Karpas-422 (cell line): ENCODE measurements at places on chromosomes 1 and 21. TPM values are rescaled to one million over a fixed set of nuclear protein-coding genes. Genes with fewer than 3 reads are reported as not detected.

HSF2BP gene
- 0.67 and 0.76 TPM in 2 replicates for total RNA-seq

PTGFRN gene
- not detected in 2 replicates for total RNA-seq

TMEM125 gene
- total RNA-seq: not detected in 2 replicates

TMEM200B gene
- total RNA-seq: not detected in 2 replicates

NDUFS5 gene
- total RNA-seq: 259 and 372 TPM in 2 replicates

C1orf141 gene
- not detected in 2 replicates for total RNA-seq

ATP1A2 gene
- total RNA-seq: not detected in 2 replicates

LUZP1 gene
- total RNA-seq: 1.5 and 1.6 TPM in 2 replicates

- no peak for DNase-seq
- H3K27me3 ChIP-seq: no peaks in the 10 kb centered on the region
- no peak overlapping the region for H3K27ac ChIP-seq
- no peak overlapping the region for H3K4me3 ChIP-seq
- no peaks in the 10 kb centered on the region; the same call in 1 of the 2 replicates for H3K36me3 ChIP-seq
- peaks cover 9% of the 10 kb centered on the region for H3K4me1 ChIP-seq
Observed at GRCh38 chr21:42377951-42378340, 11.6 kb upstream of the TFF1 start.

GRCh38 chr1:9455487-9456234, 83.6 kb upstream of the SLC25A33 start:
- no peaks in the 10 kb centered on the region for H3K36me3 ChIP-seq
- no peak overlapping the region for H3K4me3 ChIP-seq
- H3K4me1 ChIP-seq: peaks cover 12% of the 10 kb centered on the region
- H3K27me3 ChIP-seq: no peaks in the 10 kb centered on the region
- H3K27ac ChIP-seq: no peak overlapping the region

GRCh38 chr1:172895050-172895460, 155.7 kb downstream of the TNFSF18 start:
- peaks cover 2% of the 10 kb centered on the region; the same call in 1 of the 2 replicates for H3K27me3 ChIP-seq
- no peak for DNase-seq
- no peak overlapping the region for H3K27ac ChIP-seq
- peaks cover 4% of the 10 kb centered on the region; the same call in 1 of the 2 replicates for H3K4me1 ChIP-seq

- DNase-seq: no peak
- no peaks in the 10 kb centered on the region for H3K27me3 ChIP-seq
- no peaks in the 10 kb centered on the region for H3K36me3 ChIP-seq
Observed at GRCh38 chr1:114318961-114319360, 165.3 kb upstream of the SYT6 start.

DNA sequence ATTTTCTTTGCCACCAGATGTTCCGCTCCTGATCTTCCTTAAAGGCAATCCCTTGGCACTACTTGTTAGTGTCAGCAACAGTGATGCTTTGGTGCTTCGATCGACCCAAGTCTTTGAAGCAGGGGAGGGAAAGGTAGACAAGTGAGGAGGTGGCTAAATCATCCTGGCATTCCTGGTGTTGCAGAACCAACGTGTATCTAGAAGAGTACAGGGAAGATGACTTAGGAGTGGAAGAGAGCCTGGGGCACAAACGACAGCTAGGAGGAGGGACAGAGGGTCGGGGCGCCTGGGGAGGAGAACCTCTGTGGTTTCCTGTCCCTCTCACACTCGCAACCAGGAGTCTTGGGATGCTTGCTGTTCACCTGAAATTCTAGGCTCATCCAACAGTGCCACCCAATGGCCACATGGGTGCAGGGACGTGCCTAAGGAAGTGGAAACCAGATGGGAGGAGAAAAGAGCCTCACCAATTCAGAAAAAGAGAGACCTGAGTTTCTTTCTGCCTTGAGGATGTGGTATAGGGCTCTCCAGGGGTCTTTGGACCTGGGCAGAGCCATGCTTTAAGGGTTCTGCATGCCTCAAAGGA, 9.5 kb upstream of the KCNA2 start:
- H3K36me3 ChIP-seq: no peaks in the 10 kb centered on the region
- peak; percentile 92 for DNase-seq
- no peaks in the 10 kb centered on the region for H3K27me3 ChIP-seq

GRCh38 chr1:9451081-9451480, 88.2 kb upstream of the SLC25A33 start:
- no peak overlapping the region for H3K4me3 ChIP-seq
- DNase-seq: no peak
- H3K36me3 ChIP-seq: no peaks in the 10 kb centered on the region
- no peak overlapping the region for H3K27ac ChIP-seq
- H3K27me3 ChIP-seq: no peaks in the 10 kb centered on the region
- H3K4me1 ChIP-seq: peaks cover 12% of the 10 kb centered on the region

- no peak for DNase-seq
- no peaks in the 10 kb centered on the region for H3K4me1 ChIP-seq
- H3K27me3 ChIP-seq: no peaks in the 10 kb centered on the region
- no peak overlapping the region for H3K4me3 ChIP-seq
- H3K27ac ChIP-seq: no peak overlapping the region
Observed at GRCh38 chr1:209890641-209891330, 47.2 kb upstream of the SYT14 start.

DNA sequence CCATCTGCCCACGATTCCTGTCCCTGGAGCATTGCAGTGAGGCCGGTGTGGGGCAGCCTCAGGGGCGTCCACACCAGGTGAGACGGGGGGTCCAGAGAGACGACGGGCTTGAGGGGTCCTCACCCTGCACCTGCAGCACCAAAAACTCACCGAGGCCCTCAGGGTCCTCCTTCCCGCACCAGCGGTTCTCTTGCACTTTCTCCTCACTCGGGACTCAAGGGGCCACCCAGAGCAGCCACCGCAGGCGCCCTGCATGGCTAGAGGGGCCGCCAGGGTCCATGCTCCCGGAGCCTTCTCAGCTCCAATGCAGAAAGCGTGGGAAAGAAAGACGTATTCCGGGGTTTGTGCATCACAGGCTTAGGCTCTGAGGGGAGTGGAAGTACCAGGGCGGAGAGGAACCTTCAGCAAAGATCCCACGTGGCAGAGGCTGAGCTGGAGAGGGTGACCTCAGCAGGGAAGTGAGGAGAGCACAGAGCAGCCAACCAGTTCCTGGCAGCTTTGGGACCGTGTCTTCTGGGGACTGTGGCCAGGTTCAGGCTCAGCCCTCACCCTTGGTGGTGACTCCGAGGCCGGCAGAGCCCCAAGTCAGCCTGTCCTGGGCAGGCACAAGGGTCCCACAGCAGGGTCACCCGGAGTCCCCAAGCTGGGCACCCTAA, 19.5 kb upstream of the COL6A2 start:
- DNase-seq: no peak
- no peak overlapping the region for H3K4me3 ChIP-seq
- no peaks in the 10 kb centered on the region for H3K4me1 ChIP-seq
- no peaks in the 10 kb centered on the region for H3K36me3 ChIP-seq
- no peaks in the 10 kb centered on the region for H3K27me3 ChIP-seq
- H3K27ac ChIP-seq: no peak overlapping the region

- DNase-seq: no peak
- no peaks in the 10 kb centered on the region for H3K36me3 ChIP-seq
- H3K27ac ChIP-seq: no peak overlapping the region
- no peaks in the 10 kb centered on the region for H3K4me1 ChIP-seq
Observed at GRCh38 chr1:230516889-230517288, 90.8 kb upstream of the PGBD5 start.

DNA sequence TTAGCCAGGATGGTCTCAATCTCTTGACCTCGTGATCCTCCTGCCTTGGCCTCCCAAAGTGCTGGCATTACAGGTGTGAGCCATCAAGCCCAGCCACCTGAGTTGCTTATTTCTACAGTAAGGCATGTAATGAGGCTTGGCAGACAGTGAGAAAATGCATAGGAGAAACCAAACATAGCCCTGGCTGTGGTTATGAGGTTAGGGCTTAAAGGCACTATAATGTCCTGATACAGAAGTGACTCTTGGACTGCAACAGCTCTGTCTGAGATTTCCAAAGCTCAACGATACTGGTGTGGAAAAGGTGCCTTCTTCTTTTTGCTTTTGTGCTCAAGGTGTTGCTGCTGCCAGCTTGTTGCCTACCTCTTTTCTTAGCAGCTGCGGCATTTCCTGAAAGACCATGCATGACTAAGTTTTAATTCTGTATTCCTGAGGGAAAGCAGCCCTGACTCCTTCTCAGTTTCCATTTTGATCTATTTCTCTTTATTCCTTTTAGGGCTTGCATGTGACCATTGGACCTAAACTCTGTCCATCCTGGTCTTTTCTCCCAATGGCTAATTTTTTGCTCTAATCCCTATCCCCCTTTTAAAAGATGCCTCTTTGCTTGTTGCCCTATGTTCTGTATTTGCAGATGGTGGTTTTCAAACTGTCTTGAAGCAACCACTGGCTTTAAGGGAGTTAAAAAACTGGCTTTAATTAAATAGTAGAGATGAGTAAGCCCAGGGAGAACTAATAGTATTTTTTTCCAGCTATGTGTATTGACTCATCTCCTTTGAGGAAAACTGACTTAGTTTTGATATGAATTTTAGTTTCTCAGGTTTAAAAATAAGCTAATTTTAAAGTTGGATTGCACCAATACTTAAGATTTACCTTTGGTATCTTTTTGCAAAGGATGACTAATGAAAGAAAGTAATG, 70.3 kb downstream of the KIF1B start:
- no peaks in the 10 kb centered on the region for H3K4me1 ChIP-seq
- H3K4me3 ChIP-seq: no peak overlapping the region
- H3K36me3 ChIP-seq: no peaks in the 10 kb centered on the region
- H3K27me3 ChIP-seq: no peaks in the 10 kb centered on the region

DNA sequence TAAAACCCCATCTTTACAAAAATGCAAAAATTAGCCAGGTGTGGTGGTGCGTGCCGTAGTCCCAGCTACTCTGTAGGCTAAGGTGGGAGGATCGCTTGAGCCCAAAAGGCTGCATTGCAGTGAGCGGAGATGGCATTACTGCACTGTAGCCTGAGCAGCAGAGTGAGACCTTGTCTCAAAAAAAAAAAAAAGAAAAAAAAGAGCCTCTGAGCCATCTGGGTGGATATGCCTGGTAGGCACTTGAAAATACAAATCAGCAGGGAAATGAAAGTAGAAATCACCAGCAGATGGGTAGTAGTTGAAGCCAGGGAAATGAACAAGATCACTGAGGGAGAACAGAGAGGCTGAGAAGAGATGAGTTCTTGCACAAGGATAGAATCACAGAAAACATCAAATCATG, 131.0 kb upstream of the HMCN1 start:
- peak; percentile 97 for DNase-seq
- peak overlapping the region; percentile 95 for H3K27ac ChIP-seq
- H3K4me3 ChIP-seq: peak overlapping the region; percentile 39; the same call in 1 of the 2 replicates
- H3K27me3 ChIP-seq: no peaks in the 10 kb centered on the region
- peaks cover 88% of the 10 kb centered on the region for H3K4me1 ChIP-seq
- no peaks in the 10 kb centered on the region for H3K36me3 ChIP-seq

DNA sequence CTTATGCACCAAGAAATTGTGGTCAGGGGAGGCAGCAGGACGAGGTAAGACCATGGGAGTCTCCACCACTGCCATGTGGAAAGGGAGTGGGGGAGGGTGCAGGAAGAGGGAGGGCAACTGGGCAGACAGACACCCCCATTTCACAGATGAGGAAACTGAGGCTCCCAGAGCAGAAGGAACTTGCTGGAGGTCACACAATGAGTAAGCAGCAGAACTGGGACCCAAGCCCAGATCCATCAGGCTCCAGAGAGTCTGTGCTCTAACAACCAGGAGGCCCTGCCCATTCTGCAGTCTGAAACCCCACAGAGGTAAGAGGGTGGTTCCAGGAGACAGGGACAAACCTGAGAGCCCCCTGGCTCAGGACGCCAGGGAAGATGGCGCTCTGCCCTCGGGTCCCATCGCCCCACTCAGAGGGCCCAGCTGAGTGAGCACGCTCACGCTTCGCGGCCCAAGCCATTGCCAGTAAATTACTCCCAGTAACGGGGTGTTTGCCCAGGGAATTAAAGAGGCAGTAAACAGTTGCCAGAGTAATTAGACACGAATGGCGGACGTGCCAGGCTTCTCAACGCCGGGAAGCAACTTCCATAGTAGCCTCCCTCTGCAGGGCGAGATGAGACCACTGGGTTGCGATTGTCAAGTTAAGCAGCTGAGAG, 59.2 kb downstream of the MATN1 start:
- H3K27ac ChIP-seq: no peak overlapping the region
- H3K27me3 ChIP-seq: no peaks in the 10 kb centered on the region
- peaks cover 24% of the 10 kb centered on the region for H3K4me1 ChIP-seq
- H3K4me3 ChIP-seq: no peak overlapping the region
- no peak for DNase-seq

GRCh38 chr1:224116131-224116530, 2.2 kb downstream of the FBXO28 start:
- no peak overlapping the region for H3K27ac ChIP-seq
- no peaks in the 10 kb centered on the region for H3K27me3 ChIP-seq
- DNase-seq: peak; percentile 88

- no peak for DNase-seq
- H3K4me3 ChIP-seq: no peak overlapping the region
- H3K27me3 ChIP-seq: no peaks in the 10 kb centered on the region
- H3K4me1 ChIP-seq: peaks cover 22% of the 10 kb centered on the region
Observed at GRCh38 chr21:35254006-35254764, 205.1 kb upstream of the RUNX1 start.

GRCh38 chr1:7043719-7044535, 258.7 kb downstream of the CAMTA1 start:
- no peak for DNase-seq
- H3K27ac ChIP-seq: no peak overlapping the region
- no peaks in the 10 kb centered on the region for H3K4me1 ChIP-seq
- H3K27me3 ChIP-seq: no peaks in the 10 kb centered on the region
- H3K4me3 ChIP-seq: no peak overlapping the region

DNA sequence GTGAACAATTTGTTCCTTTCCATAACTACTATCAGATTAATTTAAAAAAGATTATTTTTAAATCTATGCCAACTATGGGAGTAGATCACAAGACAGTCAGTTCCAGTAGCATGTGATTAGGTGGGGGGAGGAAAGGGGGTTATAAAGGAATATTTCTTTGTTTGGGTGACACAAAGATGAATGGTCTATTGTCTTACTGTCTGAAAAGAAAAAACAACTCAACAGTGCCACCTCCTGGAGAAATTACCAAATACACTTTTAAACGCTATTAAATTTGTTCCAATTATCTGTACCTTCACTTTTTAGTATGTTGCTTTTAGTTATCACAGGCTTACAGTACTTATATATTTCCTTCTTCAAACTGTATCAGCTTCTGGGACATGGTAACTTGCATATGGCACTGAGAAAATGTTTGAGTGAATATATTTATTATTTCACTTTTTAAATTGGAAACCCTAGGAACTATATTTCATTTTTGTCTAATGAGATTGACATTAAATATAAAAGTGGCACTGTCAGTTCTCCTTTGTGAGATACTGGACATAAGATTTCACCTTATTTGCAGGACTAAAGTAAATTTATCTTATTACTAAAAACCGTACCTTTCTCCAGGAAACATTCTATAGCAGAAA, 1.7 kb upstream of the SORT1 start:
- H3K27me3 ChIP-seq: no peaks in the 10 kb centered on the region
- H3K4me1 ChIP-seq: peaks cover 27% of the 10 kb centered on the region
- peak; percentile 88 for DNase-seq
- peaks cover 19% of the 10 kb centered on the region; the same call in 1 of the 2 replicates for H3K36me3 ChIP-seq
- H3K27ac ChIP-seq: no peak overlapping the region
- no peak overlapping the region for H3K4me3 ChIP-seq

- H3K4me1 ChIP-seq: peaks cover 17% of the 10 kb centered on the region
- no peaks in the 10 kb centered on the region for H3K27me3 ChIP-seq
- H3K36me3 ChIP-seq: no peaks in the 10 kb centered on the region
- H3K4me3 ChIP-seq: peak overlapping the region; percentile 69
- no peak overlapping the region for H3K27ac ChIP-seq
Observed at GRCh38 chr21:45074818-45075595, 627 bp downstream of the ADARB1 start.
